ENCODE measurements at places on chromosomes 4 and X. TPM values are rescaled to one million over a fixed set of nuclear protein-coding genes. Genes with fewer than 3 reads are reported as not detected.

FGF13 gene
- 46.0 TPM for total RNA-seq

DUSP21 gene
- total RNA-seq: not detected

GRCh38 chr4:183797445-183798300 lies 107.4 kb upstream of the STOX2 start:
- peak; percentile 30 for DNase-seq

GRCh38 chrX:34879346-34879745 lies 63.2 kb upstream of the FAM47B start:
- DNase-seq: no peak

NLGN3 gene
- under 0.01 TPM for total RNA-seq

- DNase-seq: peak; percentile 94
Measured at GRCh38 chr4:139419388-139419914, 34.5 kb upstream of the RAB33B start.

GRCh38 chr4:111323496-111323895 lies 700.6 kb upstream of the PITX2 start:
- DNase-seq: no peak

RXFP1 gene
- total RNA-seq: not detected

- DNase-seq: no peak
Measured at GRCh38 chr4:100098011-100098545, 92.2 kb downstream of the DDIT4L start.
